ENCODE measurements at places on chromosomes 5 and 9.
A peak's percentile ranks its signal among the peaks of the same experiment; 100 is the strongest.

GRCh38 chr9:93091453-93092081 is 4.5 kb upstream of the CARD19 start:
- no peak for DNase-seq

DNA sequence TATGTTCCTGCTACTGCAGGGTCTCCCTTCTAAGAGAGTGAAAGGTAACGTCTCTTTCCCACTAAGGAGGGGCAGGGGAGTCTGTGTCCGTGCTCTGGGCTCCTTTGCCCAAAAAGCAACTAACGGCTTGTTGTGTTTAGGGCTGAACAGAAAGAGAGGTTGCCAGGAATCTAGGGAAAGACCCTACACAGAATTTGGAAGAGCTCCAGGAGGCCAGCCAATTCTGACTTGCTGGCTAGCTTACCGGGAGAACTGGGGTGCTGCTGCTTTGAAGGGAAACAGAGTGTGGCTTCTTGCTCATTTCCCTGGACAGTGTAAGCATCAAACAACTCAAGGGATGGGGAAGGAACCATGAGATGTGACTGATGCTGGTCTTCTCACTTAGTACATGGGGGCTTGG is 176.1 kb downstream of the GADD45G start:
- no peak for DNase-seq

DNA sequence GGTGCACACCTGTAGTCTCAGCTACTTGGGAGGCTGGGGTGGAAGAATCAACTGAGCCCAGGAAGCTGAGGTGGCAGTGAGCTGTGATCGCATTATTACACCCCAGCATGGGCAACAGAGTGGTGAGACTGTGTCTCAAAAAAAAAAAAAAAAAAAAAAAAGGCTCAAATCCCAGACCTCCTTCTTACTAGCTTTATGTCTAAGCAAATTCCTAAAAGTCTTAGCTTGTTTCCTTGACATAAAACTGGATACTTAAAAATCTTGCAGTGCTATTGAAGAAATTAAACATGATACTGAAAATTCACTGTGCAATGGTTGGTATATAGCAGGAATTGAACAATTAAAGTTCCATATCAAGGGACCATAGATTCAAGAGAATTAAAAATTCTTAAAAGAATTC is 45.0 kb downstream of the PCDHGC5 start:
- no peak for DNase-seq

DNA sequence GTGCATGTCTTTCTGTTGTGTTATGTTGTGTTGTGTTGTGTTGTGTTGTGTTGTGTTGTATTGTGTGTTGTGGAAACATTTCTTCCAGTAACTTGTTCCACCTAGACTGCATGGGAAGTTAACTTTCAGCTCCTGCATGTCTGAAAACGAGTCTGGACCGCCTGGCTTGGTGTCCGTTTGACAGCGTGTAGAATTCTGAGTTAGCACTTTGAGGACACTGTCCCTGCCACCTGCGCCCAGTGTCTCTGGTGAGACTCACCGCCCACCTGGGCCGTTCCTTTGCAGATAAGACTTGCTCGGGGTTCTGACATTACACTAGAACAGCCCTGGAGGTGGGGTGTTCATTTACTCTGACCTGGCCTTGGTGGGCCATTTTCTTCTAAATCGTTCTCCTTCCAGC is 42.0 kb downstream of the WNK2 start:
- DNase-seq = no peak

- DNase-seq = no peak
Measured at GRCh38 chr5:8553364-8553763, 684.4 kb downstream of the MTRR start.

GRCh38 chr5:38608874-38609273 is 52.4 kb upstream of the LIFR start:
- DNase-seq = no peak

DNA sequence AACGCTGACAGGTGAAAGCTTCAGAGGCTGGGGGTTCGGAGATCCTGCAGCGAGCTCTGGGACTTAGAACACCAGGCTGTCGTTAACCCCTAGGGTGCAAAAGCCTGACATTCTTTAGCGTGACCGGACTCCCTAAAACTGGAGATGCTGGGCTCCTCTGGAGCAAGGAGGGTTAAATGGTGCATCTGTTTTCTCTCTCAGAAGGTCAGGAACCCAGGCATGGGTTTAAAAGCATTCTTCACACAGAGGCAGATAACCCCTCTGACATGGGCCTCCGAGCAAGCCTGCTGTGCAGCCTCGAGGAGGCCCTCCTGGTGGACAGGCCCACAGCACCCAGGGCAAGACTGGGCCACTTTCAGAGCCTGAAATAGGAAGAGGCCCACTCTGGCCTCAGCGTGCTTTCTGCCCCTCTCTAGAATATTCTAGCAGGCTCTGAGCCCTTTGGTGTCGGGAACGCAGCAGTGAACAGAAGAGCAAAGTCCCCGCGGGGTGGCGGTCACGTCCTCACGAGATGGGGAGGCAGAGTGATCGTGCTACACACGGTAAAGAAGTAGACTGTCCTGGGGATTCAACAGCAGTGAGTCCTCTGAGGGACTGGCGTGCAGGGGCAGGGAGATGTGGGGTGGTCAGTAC is 124.8 kb downstream of the COL23A1 start:
- no peak for DNase-seq

DNA sequence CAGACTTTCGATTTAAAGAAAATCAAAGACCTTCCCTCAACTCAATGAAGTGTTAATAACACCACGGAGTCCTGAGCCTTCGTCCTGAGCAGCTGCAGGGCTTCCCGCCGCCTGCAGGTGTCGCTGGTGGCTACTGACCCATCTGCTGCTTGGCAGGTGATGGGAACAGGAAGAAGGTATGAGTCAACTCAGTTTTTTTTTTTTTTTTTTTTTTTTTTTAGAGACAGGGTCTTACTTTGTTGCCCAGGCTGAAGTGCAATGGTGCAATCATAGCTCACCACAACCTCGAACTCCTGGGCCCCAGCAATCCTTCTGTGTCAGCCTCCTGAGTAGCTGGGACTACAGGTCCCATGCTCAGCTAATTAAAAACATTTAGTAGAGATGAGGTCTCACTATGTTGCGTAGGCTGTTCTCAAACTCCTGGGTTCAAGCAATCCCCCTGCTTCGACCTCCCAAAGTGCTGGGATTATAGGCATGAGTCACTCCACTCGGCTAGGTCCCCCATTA is 185.7 kb upstream of the IL12B start:
- peak; percentile 20 for DNase-seq

- no peak for DNase-seq
Measured at GRCh38 chr5:127969651-127970050, 113.9 kb upstream of the SLC12A2 start.
